AG04450 (cell line): ENCODE measurements at places on chromosomes 13 and 19. TPM values are rescaled to one million over a fixed set of nuclear protein-coding genes. Genes with fewer than 3 reads are reported as not detected.

The C19orf12 gene
- polyA plus RNA-seq, result 27.1 and 27.9 TPM in 2 replicates

The C19orf18 gene
- polyA plus RNA-seq, result 0.10 and 0.27 TPM in 2 replicates

The ZNF665 gene
- 3.2 and 4.1 TPM in 2 replicates for polyA plus RNA-seq

The SIAH3 gene
- not detected in 2 replicates for polyA plus RNA-seq

The ZNF497 gene
- 0.06 TPM in 2 replicates for polyA plus RNA-seq

The ZNF71 gene
- polyA plus RNA-seq, result 4.7 and 6.4 TPM in 2 replicates

The SARS2 gene
- 10.1 and 16.2 TPM in 2 replicates for polyA plus RNA-seq

The RNF17 gene
- 0.04 and 0.05 TPM in 2 replicates for polyA plus RNA-seq

DNA sequence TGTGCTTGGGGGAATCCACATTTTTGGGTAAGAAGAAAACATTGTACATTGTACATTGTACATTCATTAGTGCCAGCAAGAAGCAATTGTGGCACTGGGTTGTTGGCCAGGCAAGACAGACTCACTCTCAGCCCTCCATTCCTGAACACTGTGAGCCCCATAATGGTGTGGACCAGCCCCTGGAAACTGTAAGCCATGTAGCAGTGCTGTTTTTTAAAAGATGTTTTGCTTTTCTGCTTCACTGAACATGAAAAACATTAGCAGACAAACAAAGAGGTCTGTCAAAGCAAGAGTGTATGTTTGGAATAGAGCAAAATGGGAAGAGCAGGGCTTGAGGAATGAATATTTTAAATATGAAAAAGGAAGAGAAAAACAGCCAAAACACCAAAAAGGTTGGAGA lies 39.1 kb upstream of the IL17D start:
- no peak for DNase-seq

- DNase-seq, result no peak
Measured at GRCh38 chr19:41863209-41863931, 3.3 kb downstream of the RPS19 start.

DNA sequence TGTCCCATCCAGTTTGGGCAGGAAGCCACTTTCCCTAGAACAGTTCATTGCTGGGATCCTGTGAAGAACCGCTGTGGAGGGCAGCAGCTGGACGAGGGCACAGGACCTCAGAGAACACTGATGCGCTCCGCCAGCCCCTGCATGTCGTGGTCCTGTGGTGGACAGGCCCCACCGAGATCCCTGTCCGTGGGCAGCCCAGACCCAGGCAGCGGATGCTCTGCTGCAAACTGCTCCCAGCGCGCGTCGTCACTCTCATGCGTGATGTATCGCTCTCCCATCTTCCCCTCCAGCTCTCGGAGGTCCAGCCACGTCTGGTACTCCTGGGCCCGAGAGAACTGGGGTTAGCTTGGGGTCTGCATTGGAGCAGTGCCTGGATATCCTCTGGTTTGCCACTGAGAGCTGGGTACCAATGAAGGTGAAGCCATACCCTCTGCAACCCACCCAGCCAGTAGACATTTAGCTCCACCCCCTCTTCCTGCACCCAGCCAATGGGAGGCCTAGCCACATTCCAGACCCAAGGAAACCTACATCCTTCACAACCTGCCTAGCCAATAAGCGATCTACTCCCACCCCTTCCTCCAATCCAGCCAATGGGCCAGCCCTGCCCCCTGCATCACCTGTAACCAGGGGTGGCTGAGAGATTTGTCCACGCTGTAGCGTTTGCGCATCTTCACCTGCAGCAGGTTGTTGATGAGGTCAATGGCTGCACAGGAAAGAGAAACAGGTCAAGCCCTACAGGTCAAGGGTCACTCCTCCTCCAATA lies 13.6 kb upstream of the DACT3 start:
- no peak for DNase-seq

GRCh38 chr19:41860419-41861115 lies 512 bp downstream of the RPS19 start:
- DNase-seq, result no peak

DNA sequence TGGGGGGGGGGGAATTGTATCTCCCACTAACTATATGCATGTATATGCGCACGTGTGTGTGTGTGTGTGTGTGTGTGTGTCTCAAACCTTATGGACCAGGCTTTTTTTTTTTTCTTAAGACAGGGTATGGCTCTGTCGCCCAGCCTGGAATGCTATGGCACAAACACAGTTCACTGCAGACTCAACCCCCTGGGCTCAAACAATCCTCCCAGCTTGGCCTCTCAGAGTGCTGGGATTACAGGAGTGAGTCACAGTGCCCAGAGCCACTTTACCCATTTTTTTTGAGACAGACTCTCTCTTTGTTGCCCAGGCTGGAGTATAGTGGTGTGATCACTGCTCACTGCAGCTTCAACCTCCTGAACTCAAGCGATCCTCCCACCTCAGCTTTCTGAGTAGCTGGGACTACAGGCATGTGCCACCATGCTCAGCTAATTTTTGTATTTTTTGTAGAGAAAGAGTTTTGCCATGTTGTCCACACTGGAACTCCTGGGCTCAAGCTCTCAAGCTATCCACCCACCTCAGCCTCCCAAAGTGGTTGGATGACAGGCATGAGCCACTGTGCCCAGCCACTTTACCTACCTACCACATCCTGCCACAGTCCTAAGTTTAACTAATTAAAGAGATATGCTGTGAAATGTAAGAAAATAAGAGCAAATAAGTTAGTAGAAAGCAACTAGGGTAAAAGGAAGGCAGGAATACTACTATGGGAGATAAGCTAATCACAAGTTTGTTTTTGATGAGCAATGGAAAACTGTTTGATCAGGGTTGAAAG lies 2.4 kb downstream of the ZMYM5 start:
- no peak for DNase-seq

DNA sequence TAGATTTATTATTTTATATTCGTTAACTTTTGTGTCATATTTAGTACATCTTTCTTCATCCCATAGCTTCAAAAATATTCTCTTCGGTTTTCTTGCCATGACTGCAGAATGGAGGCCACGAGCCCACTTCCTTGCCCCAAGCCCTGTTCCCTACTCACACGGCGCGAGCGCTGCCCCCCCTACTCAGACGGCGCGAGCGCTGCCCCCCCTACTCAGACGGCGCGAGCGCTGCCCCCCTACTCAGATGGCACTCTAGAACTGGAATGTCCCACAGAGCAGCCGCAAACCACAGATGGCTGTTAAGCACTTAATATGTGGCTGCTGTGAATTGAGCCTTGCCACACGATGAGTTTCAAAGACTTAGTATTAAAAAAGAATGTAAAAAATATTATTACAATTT lies 102.2 kb upstream of the PEG3 start:
- DNase-seq, result no peak

- no peak for DNase-seq
Measured at GRCh38 chr13:77298426-77298825, 28.5 kb downstream of the MYCBP2 start.

DNA sequence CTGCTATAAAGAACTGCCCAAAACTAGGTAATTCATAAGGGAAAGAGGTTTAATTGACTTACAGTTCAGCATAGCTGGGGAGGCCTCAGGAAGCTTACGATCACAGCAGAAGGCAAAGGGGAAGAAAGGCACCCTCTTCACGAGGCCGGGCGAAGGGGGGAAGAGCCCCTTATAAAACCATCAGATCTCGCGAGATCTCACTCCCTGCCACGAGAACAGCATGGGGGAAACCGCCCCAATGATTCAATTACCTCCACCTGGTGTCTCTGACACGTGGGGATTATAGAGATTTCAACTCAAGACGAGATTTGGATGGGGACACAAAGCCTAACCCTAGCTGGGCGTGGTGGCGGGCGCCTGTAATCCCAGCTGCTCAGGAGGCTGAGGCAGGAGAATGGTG lies 42.8 kb downstream of the SLC6A16 start:
- no peak for DNase-seq

DNA sequence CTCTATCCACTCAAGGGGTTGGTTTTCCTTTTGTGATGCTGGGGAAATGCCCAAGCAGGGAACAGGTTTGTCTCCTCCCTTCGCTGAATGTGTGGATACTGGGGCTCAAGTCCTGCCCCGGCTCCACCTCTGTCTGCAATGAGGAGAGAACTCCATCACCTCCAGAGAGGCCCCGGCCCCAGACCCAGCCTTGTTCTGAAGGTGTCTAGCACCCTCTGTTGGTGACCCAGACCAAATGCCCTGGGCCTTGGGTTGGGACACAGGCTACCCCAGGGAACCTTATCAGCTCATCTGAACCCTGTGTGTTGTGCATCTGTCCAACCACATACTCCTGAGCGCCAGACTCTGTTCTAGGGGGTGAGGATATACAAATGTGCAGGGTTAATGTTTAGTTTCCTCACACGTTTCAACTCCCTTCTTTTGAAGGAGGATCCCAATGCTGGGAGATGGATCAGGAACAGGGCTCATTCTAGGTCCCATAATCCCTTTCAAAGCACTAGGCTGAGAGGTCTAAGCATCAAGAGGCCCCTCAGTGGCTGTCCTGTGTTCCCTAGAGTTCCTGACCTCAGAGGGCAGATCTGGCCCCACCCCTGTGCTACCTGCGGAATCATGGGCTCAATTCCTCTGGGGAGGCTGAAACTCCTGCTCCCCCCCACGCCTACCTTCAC lies 112.5 kb upstream of the SLC7A1 start:
- DNase-seq, result peak; percentile 2

- DNase-seq, result no peak
Measured at GRCh38 chr19:8208119-8208921, 850 bp upstream of the CERS4 start.

GRCh38 chr13:85536706-85537105 lies 262.5 kb downstream of the SLITRK6 start:
- DNase-seq, result no peak

- no peak for DNase-seq
Measured at GRCh38 chr13:40982772-40983171, 36.3 kb downstream of the ELF1 start.
